ENCODE measurements at places on chromosomes 3 and 15.

- DNase-seq, result no peak
Observed at GRCh38 chr3:158086361-158086760, 19.9 kb downstream of the SHOX2 start.

GRCh38 chr3:71056327-71056726, 527.2 kb downstream of the FOXP1 start:
- DNase-seq, result no peak

GRCh38 chr3:178047496-178047895, 488.7 kb upstream of the KCNMB2 start:
- no peak for DNase-seq

DNA sequence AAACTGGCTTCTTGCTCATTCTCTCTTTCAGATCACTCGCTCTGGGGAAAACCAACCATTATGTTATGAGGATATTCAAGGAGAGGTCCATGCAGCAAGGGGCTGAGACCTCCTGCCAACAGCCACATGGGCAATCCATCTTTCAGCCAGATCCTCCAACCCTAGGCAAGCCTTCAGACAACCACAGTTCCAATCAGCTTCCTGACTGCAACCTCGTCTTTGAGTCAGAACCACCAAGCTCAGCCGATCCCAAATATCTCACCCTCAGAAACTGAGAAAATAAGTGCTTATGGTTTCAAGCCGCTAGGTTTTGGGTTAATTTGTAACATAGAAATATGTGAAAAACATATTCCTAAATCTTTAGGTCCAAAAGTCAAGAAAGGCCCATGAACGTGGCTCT, 10.3 kb downstream of the LDHAL6B start:
- DNase-seq, result no peak

- DNase-seq, result no peak
Observed at GRCh38 chr15:31609258-31609681, 282.6 kb downstream of the KLF13 start.

DNA sequence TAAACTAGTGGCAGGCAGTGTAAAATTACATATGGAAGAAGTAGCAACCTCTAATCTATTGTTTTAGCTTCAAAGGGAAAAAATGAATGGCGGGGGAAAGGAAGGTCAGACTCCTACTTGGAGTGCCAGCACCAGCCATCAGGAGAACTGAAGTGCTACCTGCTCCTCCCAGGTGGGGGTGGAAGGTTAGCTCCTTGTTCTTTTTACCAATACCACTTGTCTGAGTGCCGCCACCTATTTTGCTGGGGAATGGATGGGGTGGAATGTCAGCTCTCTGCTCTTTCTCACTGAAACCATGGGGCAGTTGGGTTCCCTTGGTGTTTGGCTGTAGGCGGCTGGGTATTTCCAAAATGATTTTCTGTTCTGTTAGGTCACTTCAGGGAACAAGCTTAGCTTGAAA, 428.7 kb upstream of the EPHA3 start:
- DNase-seq, result no peak

DNA sequence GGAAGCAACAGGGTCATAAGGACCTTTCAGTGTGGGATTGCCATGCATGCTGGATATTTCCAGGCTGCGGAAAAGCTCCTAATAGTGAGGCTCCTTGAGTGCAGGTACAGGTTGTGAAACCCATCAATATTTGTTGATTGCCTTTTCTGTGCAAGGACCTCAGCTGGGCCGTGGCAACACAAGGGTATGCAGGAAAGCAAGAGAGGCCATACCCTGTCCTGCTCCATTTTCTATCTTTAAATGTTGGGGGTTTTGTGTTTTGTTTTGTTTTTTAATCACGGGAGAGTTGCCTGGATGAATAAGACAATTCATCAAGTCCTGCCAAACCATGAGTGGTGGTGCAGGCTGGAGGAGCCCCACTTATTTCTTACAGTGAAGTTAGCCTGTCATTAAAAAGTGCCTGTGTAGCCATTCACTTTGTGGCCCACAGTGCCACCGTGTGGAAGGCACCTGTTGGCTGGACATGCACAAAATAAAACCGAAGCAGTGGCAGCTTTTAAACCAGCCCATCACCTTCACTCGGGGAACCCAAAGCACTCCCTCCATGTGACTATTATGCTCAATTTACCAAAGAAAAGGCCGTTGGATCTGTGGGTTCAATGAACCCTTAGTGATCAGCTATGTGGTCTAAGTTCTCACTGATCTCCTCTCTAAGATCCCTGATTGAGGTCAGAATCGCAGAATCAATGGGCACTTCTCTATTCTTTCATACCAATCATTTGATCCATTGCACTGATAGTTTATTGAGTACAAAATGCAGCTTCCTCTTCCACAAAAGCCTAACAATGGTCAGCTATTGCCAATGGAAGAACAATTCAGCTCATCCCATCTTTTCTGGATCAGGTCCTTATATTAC, 42.2 kb downstream of the CLDN18 start:
- DNase-seq, result no peak

- DNase-seq, result no peak
Observed at GRCh38 chr3:152260529-152260928, 8.2 kb upstream of the MBNL1 start.

GRCh38 chr3:68060191-68060590, 405.8 kb upstream of the SUCLG2 start:
- DNase-seq, result no peak

- DNase-seq, result no peak
Observed at GRCh38 chr15:100812802-100813201, 66.8 kb upstream of the ALDH1A3 start.

DNA sequence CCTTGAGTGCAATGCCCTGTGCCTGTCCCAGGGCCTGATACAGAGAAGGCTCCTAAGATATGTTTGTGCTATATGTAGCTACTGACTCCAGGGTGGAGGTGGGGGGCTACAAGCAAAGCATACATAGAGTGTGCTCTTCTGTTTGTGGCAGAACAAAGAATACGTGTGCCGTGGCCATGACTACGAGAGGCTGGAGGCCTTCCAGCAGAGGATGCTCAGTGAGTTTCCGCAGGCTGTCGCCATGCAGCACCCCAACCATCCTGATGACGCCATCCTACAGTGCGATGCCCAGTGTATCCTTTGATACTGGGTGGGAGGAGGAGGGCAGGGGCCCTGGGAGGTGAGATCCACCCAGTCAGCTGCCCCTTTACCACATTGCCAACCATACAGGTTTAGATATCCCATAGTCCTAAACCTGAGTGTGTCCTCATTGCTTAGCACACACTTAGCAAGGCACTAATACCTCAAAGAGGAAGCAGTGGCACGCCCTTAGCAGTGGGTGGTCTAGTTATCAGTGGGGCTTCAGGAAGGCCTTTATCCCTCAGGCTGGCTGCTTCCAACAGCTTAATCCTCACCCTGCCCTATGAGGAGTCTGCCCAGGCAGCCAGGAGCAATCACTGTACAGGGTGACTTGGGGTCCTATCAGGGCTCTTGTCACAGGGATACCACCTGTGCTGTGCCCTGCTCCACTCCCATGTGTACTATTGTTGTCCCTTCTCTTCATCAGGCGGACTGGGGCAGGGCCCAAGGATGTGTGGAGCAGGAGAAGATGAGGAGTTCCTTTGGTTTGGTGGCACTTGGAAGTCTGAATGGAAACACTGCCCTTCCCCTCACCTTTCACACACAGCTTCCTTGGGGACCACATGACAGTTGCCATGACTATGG, 30.1 kb upstream of the MANF start:
- DNase-seq, result no peak

- DNase-seq, result no peak
Observed at GRCh38 chr15:77836121-77836692, 203.5 kb upstream of the LINGO1 start.

GRCh38 chr15:92273723-92274122, 120.0 kb upstream of the ST8SIA2 start:
- no peak for DNase-seq

DNA sequence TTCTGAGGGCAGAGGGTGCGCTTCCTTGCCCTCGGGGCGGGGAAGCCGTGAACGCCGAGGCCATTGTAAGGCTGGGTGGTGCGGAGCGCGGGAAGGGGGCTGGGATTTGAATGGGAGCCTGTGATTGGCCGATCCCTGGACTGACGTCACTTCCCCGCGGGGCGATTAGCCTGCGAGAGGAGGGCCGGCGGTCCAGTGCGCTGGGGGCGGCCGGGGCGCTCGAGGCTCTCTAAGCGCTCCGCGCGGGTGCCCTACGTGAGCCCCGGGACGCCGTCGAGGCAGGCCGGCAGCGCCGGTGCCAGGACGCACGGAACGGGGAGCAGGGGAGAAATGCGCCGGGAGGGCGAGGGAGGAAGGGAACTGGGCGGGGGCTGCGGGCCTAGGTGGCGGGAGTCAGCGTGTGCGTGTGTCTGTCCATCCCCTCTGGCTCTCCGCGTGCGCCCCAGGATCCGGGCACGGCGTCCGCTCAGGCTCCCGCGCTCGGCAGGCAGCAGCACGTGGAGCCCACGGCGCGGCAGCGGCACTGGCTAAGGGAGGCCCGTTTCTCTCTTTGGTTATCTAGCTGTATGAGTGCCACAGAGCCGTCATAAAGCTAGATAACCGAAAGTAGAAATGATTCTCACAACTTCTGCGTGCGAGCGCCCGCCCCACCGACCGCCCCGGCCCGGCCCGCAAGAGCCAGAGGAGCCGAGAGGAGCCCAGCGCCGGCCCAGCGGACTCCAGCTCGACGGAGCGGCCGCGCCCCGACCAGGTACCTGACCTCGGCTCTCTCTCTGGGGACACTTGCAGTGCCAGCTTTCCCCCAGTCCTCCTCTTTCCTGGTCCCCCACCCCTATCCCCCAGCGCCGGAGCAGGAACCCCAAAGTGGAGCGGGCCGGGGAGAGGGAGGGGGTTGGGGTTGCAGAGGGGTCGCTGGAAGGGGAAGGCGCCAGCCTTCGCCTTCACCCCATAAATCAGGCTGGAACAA, 33.1 kb upstream of the POLG start:
- DNase-seq, result no peak

- no peak for DNase-seq
Observed at GRCh38 chr15:63133786-63134185, 12.1 kb downstream of the LACTB start.

DNA sequence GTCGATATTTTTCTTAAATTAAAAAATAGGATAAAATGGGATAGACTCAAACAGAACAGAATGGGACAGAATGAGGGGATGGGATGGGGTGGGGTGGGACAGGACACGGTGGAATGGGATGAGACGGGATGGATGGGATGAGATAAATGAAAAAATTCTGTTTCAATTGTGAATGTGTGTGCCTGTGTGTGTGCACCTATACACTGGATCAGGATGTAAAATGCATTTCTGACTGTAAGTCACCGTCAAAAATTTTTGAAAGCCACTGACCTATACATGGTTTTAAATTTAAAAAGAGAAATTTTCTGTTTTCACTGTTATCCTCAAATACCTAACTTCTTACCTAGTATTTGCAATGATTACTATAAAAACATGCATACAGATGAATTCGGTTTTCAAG, 108.7 kb upstream of the UBE2E2 start:
- no peak for DNase-seq

- no peak for DNase-seq
Observed at GRCh38 chr3:33047842-33048834, 48.8 kb downstream of the GLB1 start.

DNA sequence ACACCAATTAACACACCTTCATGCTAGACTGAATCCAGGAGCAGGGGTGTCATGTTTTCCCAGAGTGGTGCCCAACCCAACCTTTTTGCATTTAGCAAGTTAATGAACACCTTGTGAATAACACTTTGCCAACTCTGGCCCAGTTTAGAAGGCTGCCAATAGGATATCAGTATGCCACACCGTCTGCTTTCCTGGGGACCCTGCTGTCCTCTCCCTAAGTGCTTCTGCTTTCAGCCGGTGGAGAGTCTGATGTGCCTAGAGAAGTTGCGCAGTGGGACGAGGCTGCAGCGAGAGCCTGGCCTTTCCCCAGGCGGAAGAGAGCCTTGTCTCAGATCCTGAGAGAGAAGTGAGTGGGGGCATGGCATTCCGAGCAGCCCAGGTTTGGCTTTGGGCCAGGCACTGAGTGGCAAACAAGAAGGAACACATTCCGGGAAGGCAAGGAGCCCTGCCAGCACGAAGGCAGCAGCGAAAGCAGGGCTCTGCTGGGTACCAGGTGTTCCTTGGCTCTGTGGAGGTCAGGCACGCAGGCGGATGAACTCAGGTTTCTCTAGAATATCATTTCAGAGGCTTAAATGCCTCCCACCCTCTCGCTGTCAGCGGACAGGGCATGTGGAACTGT, 36.9 kb downstream of the SENP8 start:
- DNase-seq, result no peak

All from stimulated activated CD8-positive, alpha-beta memory T cell treated with anti-CD3 and anti-CD28 coated beads, Interleukin-15, amount 100 ng/mL, for 24 hours (primary cell).